Mesothelial cell of epicardium (in vitro differentiated cells): ENCODE measurements at places on chromosomes 6 and 20.

DNA sequence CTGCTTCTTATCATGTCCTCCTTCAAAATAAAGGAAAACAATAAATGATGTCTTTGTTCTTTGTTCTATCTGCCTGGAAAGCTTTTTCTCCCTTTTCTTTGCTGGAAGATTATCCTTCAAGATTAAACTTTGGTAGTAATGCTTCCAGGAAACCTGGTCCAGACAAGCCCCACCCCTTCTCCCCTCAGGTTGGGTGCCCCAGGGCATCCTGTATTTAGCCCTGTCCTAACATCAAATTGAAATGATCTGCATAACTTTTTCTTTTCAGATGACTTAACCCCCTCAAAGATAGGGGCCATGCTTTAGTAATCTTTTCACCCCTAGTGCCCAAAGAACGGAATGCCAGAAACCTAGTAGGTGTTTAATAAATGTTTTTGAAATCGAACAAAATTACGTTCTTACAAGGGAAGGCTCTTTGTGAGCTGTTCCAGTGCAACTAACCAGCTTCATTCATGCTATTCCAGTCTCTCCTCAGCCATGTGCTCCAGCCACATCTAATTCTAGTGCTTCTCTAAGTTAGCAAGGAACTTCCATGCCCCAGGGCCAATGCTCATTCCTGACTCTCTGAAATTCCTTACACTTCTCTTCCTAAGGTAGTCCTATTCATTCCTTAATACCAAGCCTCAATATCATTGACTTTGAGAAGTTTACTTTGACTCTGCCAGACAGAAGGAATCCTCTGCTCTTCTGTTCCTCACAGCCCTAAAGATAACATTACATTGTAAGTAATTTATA lies 135.6 kb upstream of the BACH2 start:
- DNase-seq, result no peak

DNA sequence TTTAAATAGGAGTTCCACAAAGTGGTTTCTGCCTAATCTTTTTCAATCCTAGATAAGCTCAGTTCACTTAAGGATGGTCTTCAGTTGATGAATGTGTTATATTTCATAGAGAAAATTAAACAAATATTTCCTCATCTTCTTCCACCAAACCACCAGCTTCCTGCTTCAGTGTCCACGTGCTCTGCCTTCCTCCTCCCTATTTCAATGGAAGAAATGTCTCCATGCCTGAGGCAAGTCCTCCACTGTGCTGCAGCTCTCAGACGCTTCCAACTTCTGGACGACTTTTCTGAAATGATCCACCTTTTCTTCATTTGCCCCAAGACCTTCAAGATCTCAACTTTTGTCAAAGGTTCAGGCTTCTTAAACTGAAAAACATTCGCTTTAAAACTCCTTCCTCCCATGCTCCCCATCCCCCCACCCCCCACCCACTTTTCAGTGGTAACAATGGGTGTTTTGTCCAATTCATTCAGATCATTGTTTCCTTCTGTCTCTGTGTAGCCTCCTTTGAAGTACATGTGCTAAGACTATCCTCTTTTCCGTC lies 25.3 kb upstream of the FABP7 start:
- no peak for DNase-seq

DNA sequence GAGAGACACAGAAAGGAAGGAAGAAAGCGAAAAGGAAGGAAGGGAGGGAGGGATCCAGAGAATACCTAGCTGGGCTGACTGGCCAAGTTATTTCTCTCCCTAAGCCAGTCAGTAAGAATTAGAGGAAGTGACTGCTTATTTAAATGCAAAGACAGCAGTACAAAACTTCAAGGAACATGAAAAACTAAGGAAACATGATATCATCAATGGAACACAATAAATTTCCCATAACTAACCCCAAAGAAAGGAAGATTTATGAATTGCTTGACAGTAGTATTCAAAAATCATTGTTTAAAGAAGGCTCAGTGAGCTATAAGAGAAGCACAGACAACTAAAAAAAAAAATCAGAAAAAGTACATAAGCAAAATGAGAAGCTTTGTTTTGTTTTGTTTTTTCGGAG lies 252.3 kb upstream of the SASH1 start:
- no peak for DNase-seq

- DNase-seq, result no peak
Observed at GRCh38 chr20:44970243-44970757, 4.0 kb downstream of the STK4 start.

DNA sequence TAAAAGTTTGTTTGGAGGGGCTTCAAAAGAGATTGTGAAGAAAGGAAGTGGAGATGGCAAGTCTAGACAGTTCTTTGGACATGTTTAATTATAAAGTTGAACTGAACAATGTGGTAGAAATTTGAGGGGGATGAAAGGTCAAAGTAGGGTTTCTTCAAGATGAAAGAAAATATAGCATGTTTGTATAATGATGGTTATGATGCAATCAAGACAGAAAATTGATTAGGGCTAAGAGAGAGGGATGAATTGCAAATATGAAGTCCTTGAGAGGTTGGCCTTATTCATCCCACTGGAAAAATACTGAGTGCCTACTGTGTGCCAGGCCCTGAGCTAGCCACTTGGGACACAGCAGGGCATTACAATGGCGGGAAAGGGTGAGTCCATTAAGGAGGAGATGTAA lies 37.6 kb downstream of the NHSL1 start:
- DNase-seq, result no peak

DNA sequence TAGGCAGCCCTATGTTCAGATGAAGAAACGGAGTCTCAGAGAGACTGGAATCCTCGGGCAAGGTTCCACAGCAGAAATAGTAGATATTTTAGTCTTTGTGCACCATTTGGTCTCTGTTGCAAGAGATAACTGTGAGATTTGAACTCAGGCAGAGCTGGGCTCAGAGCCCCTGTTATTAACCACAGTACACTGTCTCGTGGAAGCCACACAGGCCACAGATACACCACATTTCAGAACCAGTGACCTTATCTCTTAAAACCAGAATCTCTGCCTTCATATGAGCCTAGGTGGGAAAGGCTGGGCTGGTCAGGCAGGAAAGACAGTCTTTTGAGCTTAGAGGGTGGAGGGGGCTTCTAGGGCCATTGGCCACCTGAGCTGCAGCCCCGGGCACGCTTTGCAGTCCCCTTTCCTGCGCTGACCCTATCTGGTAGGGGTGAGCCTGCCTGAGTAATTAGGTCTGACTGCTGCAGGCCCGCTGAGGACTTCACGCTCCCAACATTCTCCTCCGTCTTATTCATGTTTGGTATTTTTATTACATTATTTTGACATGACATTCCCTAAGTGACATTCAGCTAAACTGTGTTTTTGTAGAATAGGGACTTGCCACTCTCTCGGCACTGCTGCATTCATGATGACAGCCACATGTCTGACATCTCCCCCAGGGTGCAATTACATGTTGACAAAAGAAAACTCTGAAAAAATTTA lies 71.1 kb downstream of the KCNB1 start:
- no peak for DNase-seq

- DNase-seq, result no peak
Observed at GRCh38 chr6:16400248-16400760, 161.9 kb downstream of the GMPR start.

DNA sequence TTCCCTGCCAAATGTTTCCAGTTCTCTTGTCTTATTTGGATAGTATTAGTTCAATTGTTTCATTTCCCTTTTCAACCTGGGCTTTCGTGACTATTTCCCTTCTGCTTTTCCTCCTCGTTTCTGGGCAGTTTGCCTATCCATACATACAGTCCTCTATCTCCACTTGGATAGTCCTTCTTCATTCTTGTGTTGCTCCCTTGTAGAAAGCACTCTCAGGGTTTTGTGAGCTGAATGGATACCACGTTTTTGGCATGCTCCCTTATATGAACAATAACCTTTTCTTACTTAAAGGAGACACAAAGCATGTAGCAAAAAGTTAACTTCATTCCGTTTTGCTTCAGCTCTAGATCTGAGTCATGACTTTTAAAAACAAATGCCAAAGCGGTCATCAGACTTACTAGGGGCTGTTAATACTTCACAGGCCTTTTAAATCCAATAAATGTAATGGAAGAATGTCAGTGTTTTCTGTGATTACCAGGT lies 16.6 kb downstream of the CRYBG1 start:
- DNase-seq, result no peak

GRCh38 chr6:137000825-137001224 lies 43.9 kb downstream of the IL20RA start:
- DNase-seq, result no peak

DNA sequence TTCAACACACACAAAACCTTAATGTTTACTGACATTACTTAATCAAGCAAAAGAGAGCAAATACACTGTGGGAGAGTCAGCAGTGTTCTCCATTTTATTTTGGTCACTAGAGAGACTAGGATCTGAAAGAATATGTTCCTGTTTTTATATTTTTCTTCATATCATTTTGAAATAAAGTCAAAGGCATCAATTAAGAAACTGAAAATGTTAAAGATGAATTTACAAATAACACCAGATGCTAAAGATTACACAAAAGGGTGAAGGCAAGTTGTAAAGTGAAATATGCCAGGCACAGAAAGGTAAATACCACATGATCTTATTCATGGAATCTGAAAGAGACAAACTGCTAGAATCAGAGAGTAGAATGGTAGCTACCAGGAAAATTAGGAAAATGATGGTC lies 60.3 kb upstream of the FABP7 start:
- no peak for DNase-seq

- DNase-seq, result no peak
Observed at GRCh38 chr6:83051377-83052172, 14.1 kb downstream of the UBE3D start.

DNA sequence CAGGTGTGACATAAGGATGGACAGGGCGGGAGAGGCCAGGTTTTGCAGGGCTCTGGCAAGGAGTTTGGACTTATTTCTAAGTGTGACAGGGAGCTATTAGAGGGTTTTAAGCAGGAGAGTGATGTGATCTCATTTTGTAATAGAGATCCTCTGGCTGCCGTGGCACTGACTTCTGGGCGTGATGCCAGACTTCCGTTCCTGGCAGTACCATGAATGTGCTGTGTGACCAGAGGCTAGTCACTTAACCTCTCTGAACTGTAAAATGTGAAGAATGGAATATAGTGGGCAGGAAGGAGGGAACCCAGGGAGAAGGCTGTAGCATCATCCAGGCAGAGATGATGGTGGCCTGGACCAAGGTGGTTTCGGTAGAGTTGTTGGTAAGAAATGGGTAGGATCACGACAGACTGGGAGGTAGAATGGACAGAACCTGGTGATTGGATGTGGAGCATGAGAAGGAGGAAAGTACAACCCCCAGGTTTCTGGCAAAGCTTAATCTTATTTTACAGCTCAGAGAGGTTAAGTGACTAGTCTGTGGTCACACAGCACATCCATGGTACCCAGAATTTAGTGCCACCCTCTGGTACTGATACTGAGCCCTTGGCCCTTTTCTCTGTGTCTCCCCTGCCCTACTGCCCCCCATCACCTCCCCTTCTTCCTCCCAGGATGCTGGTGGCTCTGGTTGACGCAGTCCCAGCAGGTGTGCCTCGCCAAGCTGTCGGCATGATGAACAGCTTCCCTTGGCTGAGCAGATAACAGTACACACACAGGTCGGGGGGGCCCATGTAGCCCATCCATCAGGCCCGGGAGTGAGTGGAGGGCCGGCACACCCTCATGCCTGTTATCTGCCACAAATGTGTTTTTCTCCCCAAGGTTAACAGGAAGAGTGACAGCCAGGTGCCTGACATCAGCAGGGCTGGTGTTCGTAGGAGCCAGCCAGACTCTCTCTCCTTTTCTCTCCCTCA lies 52.9 kb upstream of the CTNNBL1 start:
- no peak for DNase-seq

- DNase-seq, result no peak
Observed at GRCh38 chr6:41687501-41688175, 47.8 kb downstream of the TFEB start.

GRCh38 chr20:49888212-49889000 lies 26.9 kb downstream of the SPATA2 start:
- DNase-seq, result peak; percentile 77

- no peak for DNase-seq
Observed at GRCh38 chr6:48281217-48281616, 170.2 kb upstream of the PTCHD4 start.

DNA sequence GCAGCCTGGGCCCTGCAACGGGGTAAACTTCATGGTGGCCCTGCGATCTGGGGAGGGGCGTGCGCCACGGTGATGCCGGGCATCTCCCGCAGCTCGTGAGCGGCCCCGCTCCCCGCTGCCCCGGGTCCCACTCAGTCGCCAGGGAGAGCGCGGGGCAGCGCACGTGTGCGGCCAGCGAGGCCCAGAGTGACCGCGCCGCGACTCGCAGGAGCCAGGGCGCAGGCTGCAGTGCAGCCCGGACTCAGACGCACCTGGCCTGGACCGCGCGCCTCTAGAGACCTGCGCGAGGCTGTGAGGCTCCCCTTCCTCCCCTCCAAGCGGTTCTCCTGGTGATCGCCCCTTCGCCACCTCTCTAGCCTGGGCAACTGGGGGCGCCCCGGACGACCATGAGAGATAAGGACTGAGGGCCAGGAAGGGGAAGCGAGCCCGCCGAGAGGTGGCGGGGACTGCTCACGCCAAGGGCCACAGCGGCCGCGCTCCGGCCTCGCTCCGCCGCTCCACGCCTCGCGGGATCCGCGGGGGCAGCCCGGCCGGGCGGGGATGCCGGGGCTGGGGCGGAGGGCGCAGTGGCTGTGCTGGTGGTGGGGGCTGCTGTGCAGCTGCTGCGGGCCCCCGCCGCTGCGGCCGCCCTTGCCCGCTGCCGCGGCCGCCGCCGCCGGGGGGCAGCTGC lies 652 bp downstream of the BMP6 start:
- peak; percentile 46 for DNase-seq

DNA sequence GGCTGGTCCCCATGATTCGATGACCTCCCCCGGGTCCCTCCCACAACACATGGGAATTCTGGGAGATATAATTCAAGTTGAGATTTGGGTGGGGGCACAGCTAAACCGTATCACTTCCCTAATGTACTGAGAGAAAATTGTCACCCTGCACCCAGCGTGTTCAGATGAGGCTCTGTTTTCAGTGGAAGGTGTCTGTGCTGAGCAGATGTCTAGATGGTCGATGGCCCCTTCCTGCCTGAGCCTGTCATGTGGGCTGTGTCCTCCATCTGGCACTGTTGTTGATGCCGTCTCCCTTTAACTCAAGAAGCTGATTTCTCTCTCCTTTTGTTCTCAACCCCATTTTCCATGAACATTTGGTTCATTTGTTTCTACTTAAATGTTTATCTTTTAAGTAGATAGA lies 37.0 kb downstream of the TMEM181 start:
- DNase-seq, result no peak

- DNase-seq, result no peak
Observed at GRCh38 chr20:47423586-47423985, 67.1 kb upstream of the ZMYND8 start.

- DNase-seq, result no peak
Observed at GRCh38 chr20:39429726-39430125, 467.6 kb downstream of the DHX35 start.

DNA sequence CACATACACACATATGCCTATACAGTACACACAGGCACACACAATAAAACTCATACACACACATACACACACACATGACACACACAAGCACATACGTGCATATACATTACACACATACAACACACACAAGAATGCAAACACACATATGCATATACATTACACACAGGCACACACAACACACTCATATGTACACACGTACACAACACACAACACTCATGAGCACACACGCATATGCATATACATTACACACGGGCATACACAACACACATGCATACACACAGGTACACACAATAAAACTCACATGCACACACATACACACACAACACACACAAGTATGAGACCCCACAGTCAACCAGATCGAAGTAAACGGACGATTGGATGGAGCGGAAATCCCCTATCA lies 238.2 kb downstream of the ERMARD start:
- no peak for DNase-seq
